ENCODE measurements at places on chromosomes 12 and 14.

DNA sequence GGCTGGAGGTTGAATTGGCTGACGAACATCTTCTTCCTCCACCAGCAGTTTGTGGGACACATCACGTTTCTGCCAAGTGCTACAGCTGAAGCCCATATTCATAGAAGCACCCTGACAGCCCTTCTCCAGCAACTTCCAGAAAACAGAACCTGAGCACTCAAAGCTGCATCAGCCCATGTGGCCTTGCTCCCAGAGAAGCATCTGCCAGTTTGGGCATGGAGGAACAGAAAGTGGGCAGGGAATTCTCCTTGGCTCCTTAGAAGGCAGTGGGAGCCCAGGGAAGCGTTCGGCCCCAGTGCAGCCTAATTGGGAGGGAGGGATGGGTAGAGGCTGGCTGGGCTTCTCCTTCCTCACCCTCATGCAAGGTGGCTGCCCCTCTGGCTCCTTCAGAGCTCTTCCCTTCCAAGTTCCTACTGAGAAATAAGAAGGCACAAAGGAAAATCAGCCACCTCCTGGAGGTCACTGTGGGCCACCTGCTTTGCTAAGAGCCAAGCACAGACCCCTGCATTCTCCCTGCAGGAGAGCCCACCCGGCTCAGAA is 4.1 kb upstream of the NGB start:
- no peak for DNase-seq

DNA sequence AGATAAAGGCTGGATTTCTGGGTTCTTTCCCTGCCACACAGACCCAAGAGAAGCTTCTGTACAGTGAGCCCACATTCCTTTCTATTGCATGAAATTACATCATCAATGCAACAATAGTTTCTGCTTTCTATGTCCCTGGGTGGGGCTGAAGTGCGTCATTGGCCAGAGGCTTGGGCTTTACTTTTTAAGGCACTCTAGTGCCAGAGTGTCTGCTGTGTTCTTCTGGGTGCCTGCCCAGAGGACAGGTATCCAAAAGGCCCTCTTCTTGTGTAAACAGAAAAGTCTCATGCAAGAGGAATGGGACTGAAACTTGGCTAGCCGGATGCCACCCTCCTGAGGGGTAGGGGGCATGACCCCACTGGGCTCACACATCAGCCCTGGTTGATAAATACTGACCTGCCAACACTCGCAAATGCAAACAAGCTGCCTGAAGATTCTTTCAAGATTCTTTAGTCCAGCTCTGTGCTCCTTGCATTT is 5.9 kb downstream of the KRT86 start:
- no peak for DNase-seq

DNA sequence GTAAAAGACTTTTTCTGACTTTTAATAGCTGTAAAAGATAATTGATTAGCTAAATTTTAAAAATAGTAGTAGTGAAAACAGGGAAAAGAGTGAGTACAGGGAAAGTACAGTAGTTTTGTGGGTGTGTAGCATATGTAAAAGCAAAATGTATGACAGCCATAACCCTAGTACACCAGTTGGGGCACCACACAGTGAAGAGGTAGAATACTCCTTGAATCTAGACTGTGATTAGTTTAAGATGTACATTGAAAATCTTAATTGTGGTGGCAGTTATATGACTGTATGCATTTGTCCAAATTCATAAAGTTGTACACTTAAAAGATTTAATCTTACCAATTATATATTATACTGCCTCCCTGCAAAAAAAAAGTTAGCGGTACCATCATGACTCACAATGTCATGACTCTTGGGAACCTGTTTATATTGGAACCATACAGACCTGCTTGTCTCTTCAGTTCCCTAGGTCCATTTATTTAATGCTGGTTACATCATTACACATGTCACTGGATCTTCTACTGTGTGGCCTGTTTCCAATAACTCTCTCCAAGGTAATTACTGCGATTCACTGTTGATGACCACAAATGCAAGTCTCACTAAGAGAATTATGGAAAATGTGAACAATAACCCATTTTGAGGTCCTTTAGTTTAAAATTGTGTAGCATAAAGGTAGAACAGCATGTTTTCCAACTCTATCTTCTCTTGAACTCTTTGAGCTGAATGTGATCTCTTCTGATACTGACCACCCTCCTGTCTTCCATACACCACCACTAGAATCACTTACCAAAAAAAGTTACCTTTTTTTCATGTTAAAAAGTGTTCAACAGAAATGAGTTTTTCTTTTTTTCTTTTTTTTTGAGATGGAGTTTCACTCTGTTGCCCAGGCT is 264.2 kb upstream of the AMIGO2 start:
- DNase-seq: no peak

- no peak for DNase-seq
These were observed 166.6 kb upstream of the PELI2 start for GRCh38 chr14:55951341-55952206.

- no peak for DNase-seq
These were observed 53.3 kb upstream of the CDKN3 start for GRCh38 chr14:54343272-54344121.

GRCh38 chr12:99455350-99456035 is 192.1 kb upstream of the GARIN6 start:
- no peak for DNase-seq

DNA sequence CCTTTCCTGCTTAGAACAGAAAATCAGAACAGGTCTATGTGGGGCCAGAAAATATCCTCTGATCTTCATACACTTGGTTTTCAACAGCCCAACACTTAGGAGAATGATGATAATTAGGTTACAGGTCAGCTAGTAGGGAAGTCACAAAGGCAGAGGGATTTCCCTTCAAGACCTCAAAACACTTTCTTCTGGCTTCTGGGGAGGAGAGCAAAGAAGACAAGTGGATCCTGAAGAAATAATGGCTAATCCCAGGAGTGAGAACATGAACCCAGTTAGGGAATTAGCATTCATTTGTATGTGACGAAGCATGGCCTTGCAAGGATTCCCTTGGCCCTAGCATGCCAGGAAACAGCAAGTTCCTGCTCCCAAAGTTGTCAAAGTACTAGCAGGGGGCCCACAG is 223.3 kb downstream of the BCAT1 start:
- DNase-seq: no peak

DNA sequence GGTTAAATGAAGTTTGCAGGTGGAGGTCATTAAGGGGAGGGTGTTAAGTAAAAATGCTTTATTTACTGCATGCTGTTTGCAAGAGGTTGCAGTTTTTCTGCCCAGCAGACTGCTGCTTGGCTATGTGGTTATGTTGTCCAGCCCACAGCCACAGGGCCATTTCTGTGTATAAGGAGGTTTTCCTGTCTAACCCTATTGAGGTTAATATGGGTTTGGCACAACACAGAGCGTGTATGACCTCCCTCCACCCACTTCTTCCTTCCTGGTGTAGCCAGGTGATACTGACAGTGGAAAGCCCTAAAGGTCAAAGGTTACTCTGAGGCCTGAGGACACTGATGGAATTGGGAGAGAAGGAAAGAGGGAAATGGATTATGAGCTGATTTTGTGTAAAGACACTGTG is 253.7 kb upstream of the PWP1 start:
- DNase-seq: no peak

- no peak for DNase-seq
These were observed 106.8 kb downstream of the ZFC3H1 start for GRCh38 chr12:71556875-71557274.

DNA sequence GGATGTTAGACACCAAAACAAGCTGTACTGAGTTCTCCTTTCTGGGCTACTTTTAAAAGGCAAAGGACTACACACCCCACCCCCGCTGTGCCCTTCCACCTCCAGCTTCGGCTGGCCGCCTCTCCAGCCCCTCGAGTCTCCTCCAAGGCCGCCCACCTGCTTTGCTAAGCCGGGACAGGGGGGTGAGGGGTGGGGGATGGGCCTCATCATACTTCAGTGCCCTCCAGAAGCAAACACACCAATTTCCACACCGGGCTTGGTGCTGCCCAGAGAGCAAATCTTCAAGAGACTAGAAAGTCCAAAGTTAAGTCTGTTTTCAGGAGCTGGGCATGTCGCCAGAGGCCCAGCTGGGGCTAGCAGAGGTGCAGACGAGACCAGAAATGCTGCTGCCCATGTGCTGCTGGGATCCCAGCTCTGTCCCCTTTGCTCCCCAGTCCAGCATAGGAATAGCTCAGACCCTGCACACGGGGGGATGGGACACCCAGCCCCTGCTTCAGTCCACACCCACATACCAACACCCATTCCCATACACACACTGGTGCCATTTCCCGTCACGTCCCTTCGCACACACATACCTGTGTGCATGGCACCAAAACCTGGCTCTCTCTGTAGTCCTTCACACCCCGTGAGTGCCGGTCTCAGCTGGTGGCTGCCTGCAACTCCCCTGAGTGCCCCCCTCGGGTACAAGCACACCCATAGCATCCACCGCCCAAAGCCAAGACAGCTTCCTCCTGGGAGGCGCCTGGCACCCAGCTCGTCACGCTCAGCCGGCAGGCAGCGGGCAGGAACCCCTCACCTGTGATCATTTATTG is 1.0 kb downstream of the SLC6A12 start:
- no peak for DNase-seq

GRCh38 chr14:24368562-24369252 is 723 bp downstream of the NFATC4 start:
- no peak for DNase-seq

DNA sequence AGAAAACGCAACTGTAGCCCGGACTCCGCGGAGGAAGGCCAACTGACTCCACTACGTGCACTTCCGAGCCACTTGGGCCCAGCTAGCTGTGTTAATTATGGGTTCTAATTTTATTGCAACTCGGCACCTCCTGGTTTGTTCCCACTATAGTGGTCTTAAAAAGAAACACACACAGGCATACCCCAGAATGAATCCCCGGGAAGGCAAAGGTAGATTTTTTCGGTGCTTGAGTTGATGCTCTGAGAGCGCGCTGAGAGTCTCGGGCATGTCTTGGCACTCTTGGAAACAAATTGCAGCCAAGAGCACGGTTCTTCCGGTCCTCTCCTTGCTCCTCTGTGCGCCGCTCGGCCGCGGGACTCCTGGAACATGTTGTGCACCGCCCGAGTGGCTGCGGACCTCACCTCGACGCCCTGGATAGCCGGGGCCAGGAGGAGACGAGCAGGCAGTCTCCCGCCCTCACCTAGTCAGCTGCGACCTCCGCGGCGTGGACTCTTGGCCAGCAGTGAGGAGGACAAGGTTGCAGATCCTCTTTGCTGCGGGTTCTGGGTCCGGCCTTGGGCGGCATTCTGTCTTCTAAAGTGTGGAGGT is 6.8 kb upstream of the PAX9 start:
- no peak for DNase-seq

GRCh38 chr12:56670836-56671235 is 17.2 kb downstream of the PTGES3 start:
- DNase-seq: no peak

- no peak for DNase-seq
These were observed 4.7 kb upstream of the CDH24 start for GRCh38 chr14:23062002-23062401.

DNA sequence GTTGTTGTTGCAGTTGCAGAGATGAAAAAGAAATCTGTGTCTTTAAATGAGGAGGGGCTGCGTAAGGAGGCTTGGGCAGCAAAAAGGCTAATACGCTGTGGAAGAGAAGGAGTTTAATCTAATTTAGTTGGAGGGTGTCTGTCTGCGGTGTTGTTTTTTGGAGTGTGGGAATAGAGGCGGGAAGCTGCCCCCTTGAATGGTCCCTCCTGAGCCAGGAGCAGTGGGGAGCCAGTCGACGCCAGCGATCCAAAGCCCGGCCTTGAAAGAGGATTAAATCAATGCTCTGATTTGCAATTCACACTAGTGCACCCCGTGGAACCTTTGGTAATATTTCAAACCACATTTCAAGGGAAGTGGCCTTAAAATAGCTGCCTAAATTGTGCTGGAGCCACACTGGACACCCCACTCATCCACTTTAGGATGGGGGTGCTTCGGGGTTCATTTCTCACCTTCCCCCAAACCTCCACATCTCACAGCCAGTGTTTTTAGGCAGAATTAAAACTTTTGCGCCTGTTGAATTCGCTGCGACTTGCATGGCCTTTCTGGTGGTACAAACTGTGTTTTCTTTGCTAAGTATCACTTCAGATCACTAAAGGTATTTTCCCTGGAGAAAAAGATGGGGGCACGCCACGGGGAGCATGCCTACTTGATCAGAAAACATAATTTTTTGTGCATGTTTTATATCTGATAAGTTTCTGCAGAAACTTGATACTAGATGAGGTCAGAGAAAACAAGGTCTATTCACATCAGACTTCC is 4.1 kb upstream of the FZD10 start:
- DNase-seq: no peak

- no peak for DNase-seq
These were observed 5.7 kb downstream of the FAM222A start for GRCh38 chr12:109719123-109720022.

DNA sequence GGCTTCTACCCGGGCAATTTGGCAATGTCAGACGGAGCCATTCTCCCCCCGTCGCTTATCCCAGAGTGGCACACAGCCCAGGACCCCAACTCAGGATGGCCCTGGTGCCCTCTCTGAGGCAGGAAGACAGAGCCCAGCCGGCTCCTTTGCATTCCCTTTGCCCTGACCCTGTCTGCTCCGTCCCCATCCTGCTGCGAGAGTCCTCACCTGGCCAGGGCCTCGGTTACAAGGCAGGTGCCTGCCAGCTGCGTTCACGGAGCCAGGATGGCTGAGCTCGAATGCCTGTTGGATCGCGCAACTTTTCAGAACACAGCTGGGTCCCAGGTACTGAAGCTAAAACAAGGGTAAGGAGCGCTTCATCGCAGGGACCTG is 18.6 kb downstream of the LRTM2 start:
- DNase-seq: no peak

- DNase-seq: no peak
These were observed 4.2 kb downstream of the MLXIP start for GRCh38 chr12:122082621-122083356.

GRCh38 chr12:3154006-3154405 is 76.8 kb downstream of the TSPAN9 start:
- no peak for DNase-seq

GRCh38 chr12:129776977-129777667 is 126.7 kb downstream of the TMEM132D start:
- no peak for DNase-seq

DNA sequence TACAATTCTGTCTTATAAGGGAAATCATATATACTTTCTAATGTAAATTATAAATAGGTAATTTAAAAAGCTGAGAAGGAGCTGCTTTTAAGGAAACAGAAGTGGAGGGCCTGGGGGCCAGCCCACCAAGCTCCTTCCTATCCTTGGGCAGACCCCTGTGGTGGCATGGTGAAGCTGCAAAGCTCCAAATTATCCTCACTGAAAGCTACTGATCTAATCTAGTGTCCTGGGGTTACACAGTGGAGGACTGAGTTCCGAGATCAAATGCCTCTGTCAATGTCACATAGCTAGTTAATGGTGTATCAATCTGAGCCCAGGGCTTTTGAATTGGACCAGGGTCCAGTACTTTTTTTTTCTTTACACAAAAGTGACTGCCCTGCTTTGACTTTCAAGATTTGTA is 355.4 kb downstream of the CEP128 start:
- no peak for DNase-seq
